ENCODE measurements at places on chromosomes 11 and 22.
A peak's percentile ranks its signal among the peaks of the same experiment; 100 is the strongest.

DNA sequence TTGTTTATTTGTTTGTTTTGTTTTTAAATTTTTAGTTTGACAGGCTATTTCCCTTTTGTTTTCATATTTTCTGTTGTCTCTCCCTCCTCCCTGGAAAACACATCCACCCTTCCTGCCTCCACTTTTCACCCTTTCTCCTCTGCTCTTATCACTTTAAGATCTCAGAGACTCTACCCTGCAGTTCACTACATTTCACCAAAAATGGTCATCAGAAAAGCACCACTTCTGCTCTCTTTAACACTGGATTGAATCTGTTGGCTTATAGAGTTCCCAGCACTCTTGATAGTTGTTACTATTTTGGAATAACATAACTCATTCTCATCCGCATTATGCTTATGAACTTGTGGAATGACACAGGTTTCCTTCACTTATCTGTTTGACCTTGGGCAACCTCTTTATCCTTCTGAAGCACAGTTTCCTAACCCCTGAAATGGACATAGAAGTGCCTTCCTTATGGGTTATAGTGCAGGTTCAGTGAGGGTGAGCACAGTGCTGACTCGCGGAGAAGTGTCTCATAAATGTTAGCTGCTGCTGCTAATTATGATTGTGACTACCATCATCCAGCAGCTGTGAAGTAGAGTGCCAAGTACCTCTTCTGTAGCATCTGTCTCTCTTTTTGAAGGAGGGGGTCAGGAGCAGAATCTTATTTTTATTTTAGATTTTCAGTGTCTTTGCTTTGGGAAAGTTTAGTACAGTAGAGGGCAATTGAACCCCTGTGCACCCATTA, 15.0 kb downstream of the TEAD1 start:
- no peak for DNase-seq

DNA sequence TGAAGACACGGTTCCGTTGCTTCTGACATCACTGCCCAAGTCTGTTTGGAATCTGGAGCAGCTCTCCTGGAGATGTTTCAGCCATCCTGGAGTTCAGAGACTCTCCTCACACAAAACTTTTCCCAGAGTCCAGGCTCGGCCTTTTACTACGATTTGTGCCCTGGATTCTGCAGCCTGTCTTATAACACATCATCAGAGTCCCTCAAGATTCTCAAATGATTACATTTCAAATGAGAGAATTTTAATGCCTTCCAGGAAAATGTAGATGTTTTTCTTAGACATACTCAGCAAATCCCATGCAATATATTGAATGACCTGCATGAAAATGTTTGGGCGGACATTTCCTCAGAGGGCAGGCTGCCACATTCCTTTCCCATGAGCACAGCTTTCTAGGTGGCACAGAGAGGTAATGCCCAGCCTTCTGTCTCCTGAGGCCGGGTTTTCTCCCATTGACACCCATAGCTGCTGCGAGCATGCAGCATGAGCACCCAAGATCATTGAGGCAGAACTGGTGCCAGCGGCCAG, 129.1 kb downstream of the SNX19 start:
- DNase-seq, result no peak

- no peak for DNase-seq
These were observed 40.7 kb downstream of the ZNRF3 start for GRCh38 chr22:28923826-28924732.

DNA sequence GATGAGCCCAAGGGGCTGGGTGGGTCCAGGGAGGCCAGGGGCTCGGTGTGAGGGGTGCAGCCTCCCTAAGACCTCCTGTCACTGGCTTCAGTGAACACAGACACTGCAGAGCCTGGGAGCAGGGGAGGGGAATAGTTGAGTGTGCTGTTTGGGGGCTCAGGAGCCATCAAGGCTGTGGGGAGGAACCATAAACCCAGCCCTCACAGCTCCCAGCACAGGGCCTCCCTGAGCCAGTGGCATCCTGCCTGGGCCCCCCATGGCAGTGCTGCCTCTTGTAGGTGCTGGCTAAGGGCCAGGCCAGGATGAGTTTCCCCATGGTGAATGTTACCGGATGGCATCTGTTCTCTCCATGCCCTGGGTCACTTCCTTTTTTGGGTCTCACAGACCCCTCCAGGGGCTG, 25.5 kb downstream of the KCNJ5 start:
- no peak for DNase-seq

GRCh38 chr22:23686416-23687024, 4.3 kb upstream of the RGL4 start:
- DNase-seq, result no peak

GRCh38 chr11:65307298-65308229, 7.1 kb upstream of the CDC42EP2 start:
- DNase-seq, result no peak

DNA sequence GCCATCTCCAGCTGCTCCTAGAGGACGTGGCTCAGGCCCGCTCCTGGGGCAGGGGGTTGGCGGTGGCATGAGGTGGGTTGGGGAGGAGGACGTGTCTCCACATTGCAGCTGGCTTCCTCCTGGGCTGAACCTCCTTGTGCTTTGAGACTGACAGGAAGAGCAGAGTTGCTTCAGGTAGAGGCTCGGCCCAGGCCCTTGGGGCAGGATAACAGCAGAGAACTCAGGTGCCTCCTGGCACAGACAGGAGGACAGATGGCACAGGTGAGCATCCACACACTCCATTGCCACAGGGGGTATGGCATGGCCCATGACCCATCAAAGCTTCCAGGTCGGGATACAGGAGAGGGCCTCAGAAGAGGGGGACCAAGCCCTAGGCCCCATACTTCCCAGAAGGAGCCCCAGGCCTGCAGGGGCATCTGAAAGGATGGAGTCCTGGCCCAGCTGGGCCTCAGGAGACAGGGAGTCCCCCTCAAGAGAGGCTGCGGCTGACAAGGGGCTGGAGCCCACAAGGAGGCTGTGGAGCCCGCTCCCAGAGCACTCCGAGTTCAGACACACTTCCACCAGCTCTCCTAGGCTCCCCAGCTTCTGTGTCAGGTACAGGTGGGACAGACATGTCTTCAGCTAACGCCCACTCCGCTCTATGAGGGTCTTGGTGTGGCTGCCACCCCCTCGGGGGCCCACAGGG, 2.0 kb upstream of the KLHL35 start:
- no peak for DNase-seq

GRCh38 chr22:42994917-42995562, 19.9 kb downstream of the PACSIN2 start:
- DNase-seq, result peak; percentile 81

GRCh38 chr11:41982276-41982675, 522.8 kb upstream of the LRRC4C start:
- no peak for DNase-seq

GRCh38 chr11:358129-358800, 11.0 kb upstream of the B4GALNT4 start:
- no peak for DNase-seq

GRCh38 chr11:75349521-75350116, 1.8 kb downstream of the ARRB1 start:
- no peak for DNase-seq

DNA sequence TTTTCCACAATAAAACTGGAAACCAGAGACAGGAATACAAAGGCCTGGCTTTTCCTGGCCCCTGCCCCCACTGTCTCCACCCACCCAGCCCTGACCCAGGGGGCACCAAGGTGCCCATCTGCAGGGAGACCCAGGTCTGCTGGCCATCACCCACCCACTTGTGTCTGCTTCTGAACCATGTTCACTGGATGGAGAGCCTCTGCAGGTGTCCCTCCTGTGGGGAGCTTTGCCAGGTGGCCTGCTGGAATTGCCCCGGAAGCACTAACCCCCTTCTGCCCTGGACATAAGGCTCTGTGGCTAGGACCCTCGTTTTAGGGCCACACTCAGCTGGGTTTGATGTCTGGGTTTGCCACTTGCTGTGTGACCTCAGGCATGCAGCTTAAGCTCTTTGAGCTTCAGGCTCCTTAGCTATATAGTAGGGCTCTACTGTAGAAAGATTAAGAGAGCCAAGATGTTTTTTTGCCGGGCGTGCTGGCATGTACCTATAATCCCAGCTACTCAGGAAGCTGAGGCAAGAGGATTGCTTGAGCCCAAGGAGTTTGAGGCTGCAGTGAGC, 3.9 kb downstream of the SCARF2 start:
- no peak for DNase-seq

DNA sequence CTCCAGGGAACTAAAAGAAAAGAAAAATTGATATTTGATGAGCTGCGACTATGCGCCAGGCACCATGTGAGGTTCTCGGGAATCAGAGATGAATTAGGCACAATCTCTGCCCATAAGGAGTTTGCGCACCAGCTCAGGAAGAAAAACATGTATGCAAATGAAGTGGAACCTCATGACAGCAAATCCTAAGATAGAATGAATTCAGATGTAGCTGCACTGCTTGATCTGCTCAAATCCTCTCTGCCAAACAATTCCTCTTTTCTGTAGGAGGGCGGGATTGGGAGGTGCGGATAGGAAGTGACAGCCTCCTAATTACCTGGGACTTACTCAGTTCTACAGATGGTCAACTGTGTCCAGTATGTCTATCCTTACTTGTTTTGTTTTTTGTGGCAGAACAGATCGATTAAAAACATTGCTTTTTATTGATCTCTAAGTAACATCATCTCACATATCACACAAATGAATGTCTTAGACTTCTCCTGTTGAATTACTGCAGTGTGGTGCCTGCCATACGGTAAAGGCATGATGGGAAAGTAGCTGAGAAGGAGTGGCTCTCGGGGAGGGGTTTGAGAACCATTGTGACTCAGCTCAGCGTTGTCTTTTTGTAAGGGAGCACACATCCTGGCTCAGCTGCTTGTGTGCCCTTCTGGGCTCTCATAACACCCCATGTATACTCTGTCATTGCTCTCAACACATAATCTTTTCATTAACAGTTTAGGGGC, 13.9 kb downstream of the CRTAM start:
- no peak for DNase-seq

GRCh38 chr22:34877506-34877905, 188.5 kb upstream of the ISX start:
- DNase-seq, result no peak

- no peak for DNase-seq
These were observed 8.6 kb downstream of the TAB1 start for GRCh38 chr22:39408173-39408572.

DNA sequence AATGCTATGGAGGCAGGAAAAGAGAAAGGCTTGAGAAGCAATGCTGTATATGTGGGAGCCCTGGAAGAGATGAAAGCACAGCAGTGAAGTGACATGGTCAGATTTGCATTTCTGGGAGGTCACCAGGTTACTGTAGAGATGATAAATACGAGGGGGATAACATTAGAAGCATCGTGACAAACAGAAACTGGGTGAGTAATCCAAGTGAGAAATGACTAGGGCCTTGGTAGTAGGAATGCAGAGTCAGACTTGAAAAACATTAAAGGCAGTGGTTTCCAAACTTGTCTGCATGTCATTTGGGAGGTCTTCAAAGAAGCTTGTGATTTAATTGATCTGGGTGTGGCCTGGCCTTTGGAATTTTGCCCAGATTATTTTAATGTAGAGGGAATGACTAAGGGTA, 43.9 kb downstream of the CCDC34 start:
- peak; percentile 38 for DNase-seq

DNA sequence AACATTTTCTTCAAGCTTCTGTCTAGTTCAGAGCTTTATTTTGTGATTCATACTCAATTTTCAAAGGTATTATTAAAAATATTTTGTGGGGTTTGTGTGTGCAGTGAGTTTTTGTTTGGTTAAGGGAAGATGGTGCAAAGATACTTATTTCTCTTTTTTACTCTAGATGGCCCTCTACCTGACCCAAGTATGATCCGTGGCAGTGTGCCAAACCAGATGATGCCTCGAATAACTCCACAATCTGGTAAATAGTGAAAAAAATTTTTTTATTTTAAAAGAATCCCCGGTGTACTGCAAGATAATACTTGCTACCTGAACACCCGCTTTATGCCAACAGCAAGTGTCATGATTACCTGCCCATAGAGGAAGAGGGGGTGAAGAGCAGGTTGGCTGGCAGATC, 54.2 kb downstream of the EP300 start:
- DNase-seq, result no peak

- DNase-seq, result no peak
These were observed 28.5 kb upstream of the SMIM38 start for GRCh38 chr11:69127081-69127850.

GRCh38 chr11:119012629-119013170, 5.4 kb downstream of the RPS25 start:
- DNase-seq, result no peak

GRCh38 chr11:47593934-47594855, at the start of gene C1QTNF4:
TSS of gene C1QTNF4 (minus strand) at chr11:47594411. CDS start at chr11:47590810, 3,601 bp downstream.
- DNase-seq, result no peak

DNA sequence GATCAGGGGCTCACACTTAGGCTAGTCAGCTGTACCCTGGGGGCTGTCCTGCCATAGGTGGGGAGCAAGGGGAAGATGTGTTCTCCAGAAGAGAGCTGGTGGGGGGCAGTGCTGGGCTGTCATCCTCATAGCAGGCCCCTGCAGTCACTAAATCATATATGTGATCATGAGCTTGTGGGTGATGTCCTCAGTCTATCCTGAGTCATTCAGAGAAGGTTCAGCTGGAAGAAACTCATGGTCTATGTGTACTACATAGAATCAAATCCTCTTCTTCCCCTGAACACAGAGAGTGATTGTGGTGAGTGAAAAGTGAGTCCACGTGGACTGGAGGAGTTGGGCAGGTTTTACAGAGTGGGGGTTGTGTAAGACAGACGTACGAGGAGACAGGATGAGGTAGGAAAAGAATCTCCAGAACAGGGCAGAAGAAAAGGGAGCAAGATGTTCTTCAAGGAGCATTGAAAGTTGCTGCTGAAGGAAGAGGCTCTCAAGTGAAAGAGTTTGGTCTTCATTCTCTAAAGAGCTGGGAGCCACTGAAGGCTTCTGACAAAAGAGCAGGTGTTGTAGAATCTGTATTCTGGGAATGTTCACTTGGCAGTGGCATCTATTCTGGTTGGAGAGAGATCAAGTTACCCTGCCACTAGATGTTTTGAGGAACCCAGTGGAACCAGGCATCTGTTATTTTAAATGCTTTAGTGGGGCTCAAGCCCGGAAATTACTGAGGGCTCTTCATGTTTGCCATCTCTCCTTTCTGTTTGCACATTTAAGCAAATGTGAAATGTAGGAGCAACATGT, 68.9 kb downstream of the C22orf31 start:
- DNase-seq, result no peak

DNA sequence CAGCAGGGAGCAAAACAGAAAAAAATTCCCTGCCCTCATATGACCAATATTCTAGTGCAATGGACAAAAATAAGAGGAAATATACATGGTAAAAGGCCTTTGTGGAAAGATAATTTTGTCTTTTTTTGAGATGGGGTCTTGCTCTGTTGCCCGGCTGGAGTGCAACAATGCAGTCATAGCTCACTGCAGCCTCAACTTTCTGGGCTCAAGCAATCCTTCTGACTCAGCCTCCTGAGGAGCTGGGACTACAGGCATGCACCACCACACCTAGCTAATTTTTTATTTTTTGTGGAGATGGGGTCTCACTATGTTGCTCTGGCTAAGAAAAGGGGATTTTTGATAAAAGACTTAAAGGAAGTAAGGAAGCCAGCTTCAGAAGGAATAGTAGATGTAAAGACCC, 25.7 kb upstream of the DDX10 start:
- no peak for DNase-seq

GRCh38 chr11:95418916-95419315, 187.9 kb upstream of the SESN3 start:
- DNase-seq, result no peak

GRCh38 chr11:111819829-111820237, 51.5 kb downstream of the ALG9 start:
- DNase-seq, result no peak

GRCh38 chr22:30717331-30717921, 22.8 kb downstream of the OSBP2 start:
- peak; percentile 49 for DNase-seq
